Stimulated activated CD4-positive, alpha-beta T cell treated with anti-CD3 and anti-CD28 coated beads, Interleukin-1b, Interleukin-23, amount 100 ng/mL, for 1 hour (primary cell): ENCODE measurements at places on chromosomes 3 and 15.
A peak's percentile ranks its signal among the peaks of the same experiment; 100 is the strongest.

DNA sequence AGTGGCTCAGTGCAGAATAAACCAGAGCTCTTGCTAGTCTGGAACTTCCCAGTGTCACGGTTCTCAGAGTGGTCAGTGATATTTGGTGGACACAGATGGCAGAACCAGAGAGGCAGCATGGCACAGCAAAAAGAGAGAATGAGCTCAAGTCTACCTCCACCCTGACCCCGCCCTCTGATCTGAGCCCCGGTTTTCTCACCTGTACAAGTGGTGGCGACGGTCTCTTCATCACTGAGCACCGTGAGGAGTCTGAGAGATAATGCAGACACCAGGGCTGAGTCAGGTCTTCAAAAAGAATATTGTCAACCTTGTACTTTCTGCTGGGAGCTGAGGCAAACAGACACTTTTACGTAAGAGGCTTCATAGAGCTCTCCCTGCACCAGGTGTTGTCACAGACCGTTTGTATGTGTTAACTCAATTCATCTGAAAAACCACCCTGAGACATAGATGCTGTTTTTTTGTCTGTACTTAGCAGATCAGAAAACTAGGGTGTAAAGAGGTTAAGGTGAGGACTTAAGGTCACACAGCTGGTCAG, 13.2 kb downstream of the FGD5 start:
- DNase-seq: no peak

DNA sequence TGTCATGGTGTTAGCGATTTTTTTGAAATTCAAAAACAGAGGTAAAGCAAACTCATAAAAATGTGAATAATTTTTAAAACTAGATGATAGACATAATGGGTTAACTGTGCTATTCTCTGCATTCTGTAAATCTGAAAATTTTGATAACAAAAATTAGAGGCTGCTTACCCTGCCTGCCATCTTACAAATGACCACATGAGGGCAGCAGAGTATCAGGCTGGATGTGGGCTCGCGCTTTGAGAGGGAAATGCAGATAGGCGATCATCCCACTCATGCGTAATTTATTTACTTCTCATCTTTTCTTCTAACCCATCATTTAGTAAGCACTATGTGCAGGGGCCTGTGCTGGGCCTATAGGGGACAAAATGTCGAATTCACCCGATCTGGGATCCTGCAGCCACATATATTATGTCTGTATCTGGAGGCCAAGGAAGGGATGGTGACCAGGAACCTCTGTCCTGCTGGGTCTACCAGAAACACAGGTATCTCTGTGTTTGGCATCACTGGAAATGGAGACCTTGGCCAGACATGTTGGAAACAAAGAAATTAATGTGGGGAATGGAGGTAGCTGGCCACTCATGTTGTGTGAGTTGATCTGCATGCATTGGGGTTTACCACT, 7.8 kb upstream of the RAD18 start:
- DNase-seq: peak; percentile 48

DNA sequence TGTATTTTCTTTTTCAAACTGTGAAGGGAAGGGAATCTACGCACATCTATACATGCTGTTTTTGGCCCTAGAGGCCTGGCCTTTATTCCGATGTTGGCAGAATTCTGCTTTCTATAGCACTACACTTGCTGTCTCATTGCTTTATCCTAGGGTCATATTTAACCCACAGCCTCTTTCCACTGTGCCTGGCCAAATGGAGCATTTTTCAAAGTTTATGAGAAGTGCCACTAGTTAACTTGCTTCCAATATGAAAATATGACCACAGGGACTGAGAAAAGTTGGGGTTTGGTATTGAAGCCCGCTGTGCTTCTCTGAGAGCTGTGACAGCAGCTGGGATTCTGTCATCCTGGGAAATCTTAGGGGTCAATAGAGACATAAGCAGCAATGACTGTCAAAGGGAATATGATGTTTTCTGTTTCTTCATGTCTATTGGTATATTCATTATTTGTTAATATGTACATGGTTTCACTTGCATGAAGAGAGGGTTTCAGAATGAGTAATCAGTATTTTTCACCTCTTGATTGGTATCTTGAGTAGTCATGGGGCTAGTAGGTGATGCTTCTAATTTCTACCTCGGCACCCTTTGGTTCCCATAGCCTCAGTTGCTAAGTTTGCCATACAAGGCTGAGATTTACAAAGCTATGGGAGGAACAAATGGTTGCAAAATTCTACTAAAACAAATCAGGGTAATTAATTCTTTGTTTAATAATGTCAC, 275.8 kb upstream of the RBMS3 start:
- no peak for DNase-seq

DNA sequence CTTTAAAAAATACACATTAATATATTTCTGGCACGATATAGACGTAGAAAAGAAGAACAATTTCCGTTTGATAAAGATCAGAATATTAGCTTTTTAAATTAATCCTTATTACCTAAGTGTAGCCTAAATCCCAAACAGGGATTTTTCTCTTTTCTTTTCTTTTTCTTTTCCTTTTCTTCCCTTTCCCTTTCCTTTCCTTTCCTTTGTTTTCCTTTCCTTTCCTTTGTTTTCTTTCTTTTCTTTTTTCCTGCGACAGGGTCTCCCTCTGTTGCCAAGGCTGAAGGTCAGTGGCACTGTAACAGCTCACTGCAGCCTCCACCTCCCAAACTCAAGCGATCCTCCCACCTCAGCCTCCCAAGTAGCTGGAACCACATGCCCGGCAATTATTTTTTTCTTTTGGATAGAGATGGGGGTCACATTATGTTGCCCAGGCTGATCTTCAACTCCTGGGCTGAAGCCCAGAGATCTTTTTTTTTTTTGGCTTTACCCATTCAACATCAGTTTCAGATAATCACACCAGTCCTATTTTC, 1.8 kb upstream of the USF3 start:
- DNase-seq: no peak

DNA sequence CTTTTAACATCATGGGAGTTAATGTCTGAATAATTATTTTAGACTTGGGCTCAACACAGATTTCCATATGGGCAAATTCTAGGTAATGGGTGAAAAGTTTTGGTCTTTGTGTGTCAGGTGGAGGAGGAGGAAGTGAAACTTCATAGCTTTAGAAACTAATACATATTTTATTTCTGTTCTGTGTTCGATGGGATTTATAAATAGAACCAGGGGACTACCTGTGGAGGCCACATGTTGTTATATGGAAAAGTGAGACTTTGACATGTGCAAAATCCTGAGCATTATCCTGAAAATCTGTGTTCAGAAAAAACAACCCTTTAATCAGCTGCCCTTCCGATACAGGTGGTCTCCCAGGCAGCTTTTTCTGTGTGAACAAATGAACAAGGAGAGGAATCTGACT, 209.5 kb downstream of the SOX2 start:
- no peak for DNase-seq

DNA sequence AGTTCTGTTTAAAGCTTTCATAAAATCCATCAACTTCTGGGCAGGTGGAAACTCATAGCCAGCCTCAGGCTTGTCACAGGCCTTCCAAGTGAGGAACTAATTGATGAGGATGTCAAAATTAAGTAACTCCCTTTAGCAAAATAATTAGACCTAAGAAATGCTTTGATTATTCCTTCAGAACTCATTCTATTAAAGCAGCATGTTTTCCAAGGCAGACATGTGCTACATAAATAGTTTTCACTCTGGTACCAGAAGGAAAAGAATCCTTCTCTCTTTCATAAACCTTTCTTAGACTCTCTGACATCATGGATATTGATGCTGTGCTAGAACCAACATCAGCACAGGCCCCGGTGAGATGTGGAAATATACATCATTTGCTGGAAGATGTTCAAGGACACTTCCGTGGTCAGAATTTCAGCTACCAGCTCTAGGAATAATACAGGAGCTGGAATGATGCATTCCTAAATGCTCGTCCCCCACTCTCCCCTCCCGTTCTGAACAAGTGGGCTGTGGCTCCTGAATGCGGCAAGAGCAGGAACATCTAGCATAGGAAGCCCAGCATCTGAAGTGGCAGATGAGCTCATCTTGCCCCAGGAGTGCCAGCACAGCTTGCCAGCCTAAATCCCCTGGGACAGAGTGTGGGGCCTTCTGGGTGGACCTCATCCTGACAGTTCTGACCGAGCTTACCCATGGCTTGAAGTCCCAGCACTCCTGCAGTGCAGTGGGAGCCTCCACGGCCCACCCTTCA, 82.4 kb downstream of the WWTR1 start:
- DNase-seq: no peak

DNA sequence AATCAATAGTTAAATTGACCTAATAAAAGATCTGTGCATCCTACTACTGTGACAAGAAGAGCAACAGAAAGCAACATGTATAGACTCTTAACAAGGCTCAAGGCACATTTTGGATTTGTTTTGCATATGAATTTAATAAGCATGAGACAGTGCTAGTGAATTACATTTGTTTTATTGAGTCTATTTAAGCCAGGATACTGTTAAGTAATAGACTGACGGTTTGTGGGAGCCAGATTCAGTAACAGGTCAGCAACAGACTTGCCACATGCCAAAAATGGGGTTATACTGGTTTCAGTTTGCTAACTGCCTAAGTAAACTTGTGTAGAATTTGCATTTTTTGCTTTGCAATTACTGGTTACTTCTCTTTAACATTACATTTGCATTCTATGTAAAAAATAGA, 54.0 kb downstream of the MBNL1 start:
- DNase-seq: no peak

- no peak for DNase-seq
These were observed 5.7 kb downstream of the NME9 start for GRCh38 chr3:138323971-138324370.

DNA sequence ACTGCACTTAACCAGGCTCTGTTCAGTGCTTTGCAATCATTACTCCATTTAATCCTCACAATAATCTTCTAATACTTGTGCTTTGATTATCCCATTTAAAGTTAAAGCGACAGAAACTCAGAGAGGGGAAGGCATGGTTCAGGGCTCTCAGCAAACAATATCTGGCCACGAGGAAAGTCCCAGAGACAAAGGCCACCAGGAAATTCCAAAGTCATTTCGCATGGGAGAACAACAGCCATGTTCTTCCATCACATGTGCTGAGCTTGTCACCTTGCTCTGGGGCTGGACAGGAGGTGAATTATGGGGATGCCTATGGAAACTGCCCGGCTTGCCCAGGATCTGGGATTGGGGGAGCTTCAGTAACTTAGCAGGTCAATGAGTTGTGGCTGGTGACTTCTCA, 66.2 kb upstream of the HRH1 start:
- DNase-seq: no peak

- no peak for DNase-seq
These were observed 205.7 kb downstream of the PLCL2 start for GRCh38 chr3:17090280-17090983.

DNA sequence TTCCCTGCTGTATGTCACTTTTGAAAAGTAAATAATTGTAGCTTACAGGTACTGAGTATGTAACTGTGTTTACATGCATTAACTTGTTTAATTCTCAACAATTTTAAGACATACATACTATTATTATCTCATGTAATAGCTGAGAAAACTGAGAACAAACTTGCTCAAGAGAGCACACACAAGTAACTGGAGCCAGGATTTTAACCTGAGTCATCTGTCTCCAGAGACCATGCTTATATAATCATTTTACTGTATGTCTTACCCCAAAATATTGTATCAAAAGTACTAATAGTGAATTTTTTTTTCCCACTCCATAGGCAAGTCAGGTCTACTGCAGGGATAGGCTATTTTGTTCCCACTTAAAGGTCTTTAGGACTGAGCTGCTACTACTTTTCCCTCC, 95.4 kb downstream of the FEZF2 start:
- no peak for DNase-seq

DNA sequence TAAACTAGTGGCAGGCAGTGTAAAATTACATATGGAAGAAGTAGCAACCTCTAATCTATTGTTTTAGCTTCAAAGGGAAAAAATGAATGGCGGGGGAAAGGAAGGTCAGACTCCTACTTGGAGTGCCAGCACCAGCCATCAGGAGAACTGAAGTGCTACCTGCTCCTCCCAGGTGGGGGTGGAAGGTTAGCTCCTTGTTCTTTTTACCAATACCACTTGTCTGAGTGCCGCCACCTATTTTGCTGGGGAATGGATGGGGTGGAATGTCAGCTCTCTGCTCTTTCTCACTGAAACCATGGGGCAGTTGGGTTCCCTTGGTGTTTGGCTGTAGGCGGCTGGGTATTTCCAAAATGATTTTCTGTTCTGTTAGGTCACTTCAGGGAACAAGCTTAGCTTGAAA, 428.7 kb upstream of the EPHA3 start:
- no peak for DNase-seq

GRCh38 chr15:55279746-55280351, 9.8 kb downstream of the RAB27A start:
- DNase-seq: no peak

DNA sequence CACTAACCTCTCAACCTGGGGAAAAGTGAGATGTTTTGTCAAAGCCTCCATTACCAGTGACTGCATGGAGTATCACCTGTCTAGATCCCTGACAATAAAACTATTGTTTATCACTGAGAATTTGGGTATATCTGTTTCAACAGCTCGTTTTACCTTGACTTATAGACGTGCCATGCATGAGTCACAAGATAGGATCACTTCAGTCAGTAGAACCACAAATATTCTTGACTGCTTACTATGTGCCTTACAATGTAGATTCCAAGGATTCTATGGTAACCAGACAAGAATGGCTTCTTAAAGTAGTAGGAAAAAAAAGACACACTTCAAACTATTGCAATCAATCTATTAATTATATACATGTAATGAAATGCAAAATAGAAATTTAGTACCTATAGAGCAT, 55.7 kb upstream of the GRM7 start:
- no peak for DNase-seq
